ENCODE measurements at places on chromosomes 11 and 22.

DNA sequence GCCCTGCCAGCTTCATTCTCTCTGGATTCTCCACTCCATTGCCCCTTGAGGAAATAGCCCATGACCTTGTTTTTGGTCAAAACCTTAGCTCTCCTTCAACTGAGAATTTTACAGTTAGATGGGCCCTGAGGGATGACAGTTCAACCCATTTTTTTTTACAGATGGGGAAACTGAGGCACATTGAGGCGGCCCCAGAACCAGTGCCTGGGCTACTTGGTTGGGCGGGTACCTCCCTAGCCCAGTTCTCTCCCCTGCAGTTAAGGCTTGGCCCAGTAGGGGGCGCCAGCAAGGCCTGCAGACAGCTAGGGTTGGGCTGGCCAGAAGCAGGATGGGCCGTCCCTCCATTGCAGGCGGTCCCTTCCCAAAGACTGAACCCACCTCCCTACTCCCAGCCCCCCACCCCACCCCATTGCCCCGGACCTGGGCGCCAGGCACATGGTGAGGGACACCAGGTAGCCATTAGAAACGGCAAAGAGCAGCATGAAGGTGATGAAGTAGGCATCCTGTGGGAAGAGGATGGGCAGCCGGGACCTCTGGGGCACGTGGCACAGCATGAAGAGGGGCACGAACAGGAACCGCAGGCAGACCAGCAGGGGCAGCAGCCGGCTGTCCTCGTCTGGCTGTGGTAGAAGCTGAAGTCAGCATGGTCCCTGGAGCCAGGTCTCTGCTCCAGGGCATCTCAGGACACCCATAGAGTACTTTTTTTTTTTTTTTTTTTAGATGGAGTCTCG, 7.6 kb downstream of the SLC29A2 start:
- peak; percentile 25 for DNase-seq

GRCh38 chr11:125999234-125999880, 53.5 kb downstream of the VSIG10L2 start:
- DNase-seq: no peak

- no peak for DNase-seq
Measured at GRCh38 chr11:15772547-15772946, 583.8 kb downstream of the SOX6 start.

GRCh38 chr22:27278946-27279345, 522.6 kb downstream of the MN1 start:
- no peak for DNase-seq

- no peak for DNase-seq
Measured at GRCh38 chr11:115528225-115528624, 24.0 kb upstream of the CADM1 start.

DNA sequence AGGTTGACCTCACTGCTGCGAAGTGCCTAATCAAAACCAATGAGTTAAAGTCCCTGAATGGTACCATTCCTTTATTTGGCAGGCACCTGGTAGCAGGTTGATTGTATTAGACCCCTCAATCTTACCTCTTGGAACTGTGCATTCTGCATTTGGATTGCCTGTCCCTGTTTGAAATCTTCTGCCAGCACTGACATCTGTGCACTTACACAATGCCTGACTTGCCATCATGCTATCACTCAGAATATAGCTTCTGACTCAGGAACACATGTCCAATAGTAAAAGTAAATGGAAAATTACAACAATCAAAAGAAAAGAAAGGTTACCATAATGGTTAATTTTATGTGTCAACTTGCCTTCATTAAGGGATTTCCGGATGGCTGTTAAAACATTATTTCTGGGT, 366.0 kb upstream of the PDGFD start:
- DNase-seq: no peak

- no peak for DNase-seq
Measured at GRCh38 chr22:20582520-20583361, 75.3 kb downstream of the MED15 start.

- no peak for DNase-seq
Measured at GRCh38 chr11:124748481-124749343, 3.3 kb downstream of the VSIG2 start.

GRCh38 chr11:64098318-64098831, 62.6 kb downstream of the FLRT1 start:
- DNase-seq: no peak

GRCh38 chr11:89321401-89321800, 143.7 kb downstream of the TYR start:
- no peak for DNase-seq

DNA sequence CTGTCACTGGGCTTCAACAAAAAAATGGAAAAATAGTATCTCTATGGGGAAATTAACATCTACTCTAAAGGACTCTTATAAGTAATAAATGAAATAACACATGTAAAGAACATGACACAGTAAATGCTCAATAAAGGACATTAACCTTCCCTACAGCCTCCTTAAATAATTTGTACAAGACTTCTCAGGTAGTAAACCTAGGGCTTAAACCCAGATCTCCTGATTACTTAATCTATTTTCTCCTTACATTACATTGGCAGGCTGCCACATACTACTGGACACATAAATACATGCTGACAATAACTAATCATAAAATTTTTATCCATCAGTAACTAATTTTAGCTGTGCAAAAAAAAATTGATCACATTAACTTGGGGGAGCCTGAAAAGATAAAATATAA, 4.9 kb downstream of the AMBRA1 start:
- DNase-seq: no peak
